ENCODE measurements at places on chromosomes 6 and 20.

- DNase-seq: no peak
Measured at GRCh38 chr6:169847901-169848311, 96.5 kb downstream of the ERMARD start.

GRCh38 chr6:126367849-126368248 lies 27.9 kb downstream of the CENPW start:
- DNase-seq: no peak

GRCh38 chr20:41276317-41276751 lies 41.2 kb downstream of the ZHX3 start:
- no peak for DNase-seq

GRCh38 chr6:149319422-149319821 lies 1.9 kb downstream of the TAB2 start:
- DNase-seq: no peak

- no peak for DNase-seq
Measured at GRCh38 chr6:87762116-87762515, 60.1 kb upstream of the AKIRIN2 start.

- DNase-seq: no peak
Measured at GRCh38 chr6:155481215-155481614, 25.6 kb upstream of the NOX3 start.

- no peak for DNase-seq
Measured at GRCh38 chr6:136410201-136411024, 120.8 kb upstream of the BCLAF1 start.

DNA sequence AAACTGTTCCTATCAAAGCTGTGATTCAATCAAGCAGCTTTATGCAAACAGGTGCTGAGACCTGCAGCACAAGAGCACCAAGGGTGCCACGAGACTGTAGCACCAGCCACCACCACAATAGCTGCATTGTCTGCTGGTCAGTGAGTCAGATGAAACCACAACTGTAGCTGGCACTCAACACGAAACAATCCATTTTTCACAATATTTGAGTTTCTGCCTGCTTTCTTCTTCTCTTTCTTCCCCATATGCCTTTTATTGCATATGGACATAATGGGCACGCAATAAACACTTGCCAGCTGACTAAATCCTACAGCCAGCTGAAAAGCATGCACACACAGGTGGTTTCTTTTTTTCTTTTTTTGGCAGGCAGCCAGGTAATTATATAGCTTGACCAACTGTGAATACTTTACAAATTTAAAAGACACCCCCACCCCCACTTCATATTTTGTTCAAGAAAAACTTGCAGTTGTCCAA lies 16.6 kb downstream of the SLC2A12 start:
- DNase-seq: peak; percentile 95

DNA sequence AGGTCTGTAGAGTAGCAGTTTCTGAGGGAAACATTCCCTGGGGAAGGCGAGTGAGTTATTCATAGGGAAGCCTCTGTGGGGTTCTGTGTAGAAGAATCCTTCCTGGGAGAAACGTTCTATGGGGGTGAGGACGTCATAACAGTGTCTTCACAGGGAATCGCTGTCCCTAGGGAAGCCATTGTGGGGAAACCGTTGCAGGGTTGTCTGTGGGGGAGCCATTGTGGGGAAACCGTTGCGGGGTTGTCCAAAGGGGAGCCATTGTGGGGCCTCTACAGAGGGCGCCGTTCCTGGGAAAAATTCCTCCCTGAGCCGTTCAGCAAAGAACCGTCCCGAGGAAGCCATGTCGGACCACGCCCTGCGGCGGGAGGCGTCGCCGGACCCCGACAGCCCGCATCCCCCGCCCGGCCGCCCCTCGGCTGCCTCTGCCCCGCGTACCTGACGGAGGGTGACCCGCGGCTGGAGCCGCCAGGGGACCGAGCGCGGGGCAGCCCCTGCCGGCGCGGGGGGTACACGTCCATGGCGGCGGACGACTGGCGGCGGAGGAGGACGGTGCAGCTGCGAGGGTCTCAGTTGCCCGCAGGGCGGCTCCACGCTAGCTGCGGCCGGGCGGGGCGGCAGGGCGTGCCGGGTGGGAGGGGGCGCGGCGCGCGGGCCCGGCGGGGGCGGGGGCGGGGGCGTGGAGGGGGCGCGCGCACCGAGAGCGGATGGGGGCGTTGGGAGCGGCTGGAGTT lies at the start of gene DNAAF9:
TSS of gene DNAAF9 (minus strand) at position 630 of the 731 bp plus-strand sequence. CDS start at position 518, 112 bp downstream.
- peak; percentile 7 for DNase-seq

DNA sequence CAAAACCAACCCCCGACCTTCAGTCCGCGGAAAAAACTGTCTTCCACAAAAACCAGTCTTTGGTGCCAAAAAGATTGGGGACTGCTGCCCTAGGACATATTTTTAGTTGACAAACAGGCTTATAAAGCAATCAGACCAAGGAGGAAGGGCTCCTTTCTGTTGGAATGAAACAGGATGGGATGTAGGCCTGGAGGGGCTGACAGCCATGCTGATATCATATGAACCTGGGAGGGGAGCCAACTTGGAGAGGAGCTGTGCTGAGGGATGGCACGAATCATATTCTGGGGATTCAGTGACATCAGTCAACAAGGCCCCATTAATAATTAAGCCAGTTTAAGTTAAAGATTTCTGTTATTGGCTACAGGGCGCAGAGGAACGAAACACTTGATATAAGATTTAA lies 225.4 kb upstream of the TSHZ2 start:
- no peak for DNase-seq

- DNase-seq: peak; percentile 14
Measured at GRCh38 chr20:36367907-36368799, 62.0 kb downstream of the DLGAP4 start.

DNA sequence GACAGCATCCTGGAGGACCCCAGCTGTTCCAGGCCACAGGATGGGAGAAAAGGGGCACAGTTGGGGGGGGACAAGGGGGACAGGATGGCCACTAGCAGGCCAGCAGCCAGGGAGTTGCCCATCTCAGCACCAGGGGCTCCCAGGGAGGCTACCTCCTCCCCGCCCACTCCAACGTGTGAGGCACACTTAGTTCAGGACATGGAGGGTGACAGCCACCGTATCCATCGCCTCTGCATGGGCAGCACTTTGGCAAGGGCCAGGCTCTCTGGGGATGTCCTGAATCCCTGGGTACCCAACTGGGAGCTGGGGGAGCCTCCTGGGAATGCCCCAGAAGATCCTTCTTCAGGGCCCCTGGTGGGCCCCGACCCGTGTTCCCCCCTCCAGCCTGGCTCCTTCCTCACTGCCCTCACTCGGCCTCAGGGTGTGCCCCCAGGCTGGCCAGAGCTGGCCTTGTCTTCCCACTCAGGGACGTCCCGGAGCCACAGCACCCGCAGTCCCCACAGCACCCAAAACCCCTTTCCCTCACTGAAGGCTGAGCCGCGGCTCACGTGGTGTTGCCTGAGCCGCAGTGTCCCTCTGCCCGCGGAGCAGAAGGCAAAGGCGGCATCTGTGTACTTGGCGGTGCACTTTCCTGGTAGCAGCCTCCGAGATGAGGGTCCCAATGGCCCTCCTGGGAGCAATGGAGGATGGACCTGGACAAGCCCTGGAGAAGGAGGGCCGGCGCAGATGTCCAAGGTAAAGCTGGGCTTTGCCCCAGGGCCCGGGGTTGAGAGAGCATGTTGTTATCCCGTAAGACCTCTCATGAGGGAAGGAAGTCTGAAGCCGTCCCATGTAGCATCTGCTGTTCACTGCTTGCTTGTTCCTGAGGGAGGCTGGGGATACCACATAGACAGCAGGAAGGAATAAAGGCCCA lies 30.7 kb downstream of the ZNF831 start:
- no peak for DNase-seq

- DNase-seq: no peak
Measured at GRCh38 chr6:132122871-132123270, 171.7 kb upstream of the CCN2 start.

DNA sequence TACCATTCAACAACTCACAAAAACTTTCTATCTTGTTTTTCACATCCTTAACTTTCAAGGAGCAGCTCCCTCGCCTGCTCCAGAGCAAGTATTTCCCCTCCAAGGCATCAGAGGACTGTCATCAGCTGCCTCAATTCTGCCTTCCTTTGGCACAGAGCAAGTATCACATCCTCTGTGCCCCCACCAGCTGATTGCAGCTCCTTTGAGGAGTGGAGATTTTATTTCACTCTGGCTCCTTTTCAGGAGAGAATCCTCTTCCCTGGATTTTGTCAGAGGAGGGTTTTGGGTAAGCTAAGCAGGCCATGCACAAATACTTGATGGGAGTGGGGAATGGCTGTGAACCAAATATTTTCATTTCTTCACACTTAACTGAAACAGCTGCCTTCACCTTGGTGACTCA lies 610.5 kb upstream of the FLRT3 start:
- no peak for DNase-seq

GRCh38 chr6:7137335-7138045 lies 29.7 kb downstream of the RREB1 start:
- no peak for DNase-seq

DNA sequence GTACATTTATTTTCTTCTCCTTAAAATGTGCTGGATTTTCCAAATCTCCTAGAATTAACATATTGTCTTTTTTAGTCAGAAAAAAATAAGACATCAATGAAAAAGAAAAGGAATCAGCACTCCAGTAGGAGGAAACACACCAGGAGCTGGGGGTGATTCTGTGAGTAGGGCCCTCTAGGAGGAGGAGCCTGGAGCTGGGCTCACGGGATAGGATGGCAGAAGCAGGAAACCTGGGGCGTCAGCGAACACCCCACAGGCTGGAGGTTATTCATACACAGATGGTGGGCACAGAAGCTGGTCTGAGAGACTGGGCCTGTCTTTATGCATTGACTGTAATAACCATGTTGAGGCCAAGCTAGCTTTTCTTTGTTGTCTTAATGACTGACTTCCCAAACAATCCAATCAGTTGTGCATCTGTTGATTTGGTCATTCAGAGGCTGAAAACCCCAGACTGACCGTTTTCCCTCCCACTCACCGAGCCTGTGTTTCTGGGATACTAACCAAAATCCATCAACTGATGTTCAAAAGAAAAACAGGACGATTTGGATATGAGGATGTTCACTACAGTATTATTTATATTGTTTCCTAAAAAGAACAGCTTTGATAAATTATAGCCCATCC lies 53.1 kb downstream of the CPNE5 start:
- DNase-seq: no peak

GRCh38 chr6:164294047-164294784 lies 879.7 kb downstream of the QKI start:
- no peak for DNase-seq

DNA sequence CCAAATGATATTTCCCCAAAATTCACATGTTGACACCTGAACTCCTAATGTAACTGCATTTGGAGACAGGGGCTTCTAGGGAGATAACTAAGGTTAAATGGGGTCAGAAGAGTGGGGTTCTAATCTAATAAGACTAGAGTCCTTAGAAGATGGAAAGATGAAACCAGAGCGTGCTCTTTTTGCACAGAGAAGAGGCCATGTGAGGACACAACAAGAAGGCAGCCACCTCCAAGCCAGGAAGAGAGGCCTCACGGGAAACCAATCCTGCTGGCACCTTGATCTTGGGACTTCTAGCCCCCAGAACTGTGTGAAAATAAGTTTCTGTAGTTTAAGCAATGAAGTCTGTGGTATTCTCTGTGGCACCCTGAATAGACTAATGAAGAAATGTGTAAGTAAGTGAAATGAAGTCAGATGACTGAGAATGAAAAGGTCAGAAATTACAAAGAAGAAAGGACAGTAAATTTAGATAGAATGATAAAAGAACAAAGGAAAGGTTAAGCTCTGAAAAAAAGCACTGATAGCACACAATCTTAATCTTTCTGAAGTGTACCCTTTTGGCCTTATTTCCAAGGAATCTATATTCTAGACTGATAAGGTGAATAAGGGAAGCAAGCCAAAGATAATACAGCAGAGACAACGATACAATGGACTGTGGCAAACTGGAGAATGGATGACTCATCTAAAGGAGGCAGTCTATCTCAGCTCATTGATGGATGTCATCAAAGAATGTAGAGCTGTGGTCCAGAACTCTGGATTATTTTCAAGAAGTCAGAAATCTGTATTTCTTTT lies 110.4 kb downstream of the MYB start:
- DNase-seq: no peak

DNA sequence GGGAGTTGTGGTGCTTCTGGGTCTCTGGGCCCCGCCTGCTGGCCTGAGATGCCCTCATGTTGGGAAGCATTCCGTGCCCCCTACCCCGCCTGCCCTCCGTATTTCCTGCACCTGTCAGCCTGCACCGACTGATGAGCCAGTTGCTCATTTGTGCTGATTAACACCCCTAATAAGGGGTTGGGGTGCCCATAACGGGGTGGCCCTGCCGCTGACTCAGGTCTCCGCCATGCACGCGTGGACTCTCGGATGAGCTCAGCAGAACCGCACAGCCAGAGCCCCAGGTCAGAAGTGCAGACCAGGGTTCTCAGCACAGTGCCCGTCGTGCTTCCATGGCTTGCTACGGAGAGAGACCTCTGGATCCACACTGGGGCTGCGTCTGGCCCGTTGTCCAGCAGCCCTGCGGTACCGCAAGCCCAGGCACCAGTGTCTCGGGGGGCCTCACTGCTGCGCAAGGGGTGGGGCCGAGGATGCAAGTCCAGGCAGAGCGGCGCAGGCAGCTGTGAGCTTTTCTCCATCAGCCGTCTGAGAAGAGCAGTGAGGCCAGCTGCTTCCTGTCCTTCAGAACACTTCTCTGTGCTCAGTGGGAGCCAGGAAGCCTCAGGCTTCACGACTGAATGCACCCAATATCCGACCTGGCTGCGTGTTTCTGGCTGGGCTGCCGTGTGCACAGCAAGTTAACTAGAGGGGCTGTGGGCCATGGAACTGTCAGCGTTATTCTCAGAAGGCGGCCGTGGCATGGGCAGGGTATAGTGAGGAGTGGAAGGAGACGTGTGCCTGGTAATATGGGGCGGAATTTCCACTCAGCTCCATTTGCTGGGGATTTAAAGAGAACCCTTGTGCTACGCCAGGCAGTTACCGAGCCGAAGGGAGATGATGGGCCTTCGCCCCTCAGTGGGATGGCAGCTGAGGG lies 18.6 kb downstream of the MTG2 start:
- DNase-seq: no peak

DNA sequence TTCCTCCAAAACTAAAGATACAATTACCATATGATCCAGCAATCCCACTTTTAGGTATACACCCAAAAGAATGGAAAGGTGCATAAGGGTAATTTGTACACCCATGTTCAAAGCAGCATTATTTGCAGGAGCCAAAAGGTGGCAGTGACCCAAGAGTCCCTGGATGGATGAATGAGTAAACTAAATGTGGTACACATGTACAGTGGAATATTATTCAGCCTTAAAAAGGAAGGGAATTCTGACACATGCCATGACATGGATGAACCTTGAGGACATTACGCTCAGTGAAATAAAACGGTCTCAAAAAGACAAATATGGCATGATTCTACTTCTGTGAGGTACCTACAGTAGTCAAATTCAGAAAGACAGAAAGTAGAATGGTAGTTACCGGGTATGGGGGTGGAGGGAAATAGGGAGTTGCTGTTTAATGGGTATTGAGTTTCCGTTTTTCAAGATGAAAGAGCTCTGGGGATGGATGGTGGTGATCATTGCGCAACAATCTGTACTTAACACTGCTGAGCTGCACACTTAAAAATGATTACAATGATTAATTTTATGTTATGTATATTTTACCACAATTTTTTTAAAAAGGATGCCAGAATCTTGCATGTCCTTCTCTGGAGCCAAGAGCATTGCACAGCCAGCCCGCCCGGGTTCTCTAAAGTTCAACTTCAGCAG lies 518.9 kb upstream of the JARID2 start:
- no peak for DNase-seq

GRCh38 chr6:46502486-46503119 lies 11.4 kb upstream of the RCAN2 start:
- DNase-seq: no peak

- no peak for DNase-seq
Measured at GRCh38 chr6:118708055-118708454, 56.7 kb upstream of the CEP85L start.

- no peak for DNase-seq
Measured at GRCh38 chr6:134928151-134928900, 21.6 kb downstream of the ALDH8A1 start.

- peak; percentile 35 for DNase-seq
Measured at GRCh38 chr6:2891768-2892170, 11.3 kb downstream of the SERPINB9 start.
